Activated CD4-positive, alpha-beta T cell treated with anti-CD3 and anti-CD28 coated beads, Interleukin-2, Interleukin-4, amounts not matched to agents 100 ng/mL and 50 ng/mL, durations not matched to agents 16 hours and 8 hours (primary cell): ENCODE measurements at places on chromosomes 7 and 10.

- no peak for DNase-seq
Observed at GRCh38 chr7:111982804-111983203, 223.4 kb downstream of the DOCK4 start.

- no peak for DNase-seq
Observed at GRCh38 chr7:5533821-5534367, 110.3 kb upstream of the TNRC18 start.

DNA sequence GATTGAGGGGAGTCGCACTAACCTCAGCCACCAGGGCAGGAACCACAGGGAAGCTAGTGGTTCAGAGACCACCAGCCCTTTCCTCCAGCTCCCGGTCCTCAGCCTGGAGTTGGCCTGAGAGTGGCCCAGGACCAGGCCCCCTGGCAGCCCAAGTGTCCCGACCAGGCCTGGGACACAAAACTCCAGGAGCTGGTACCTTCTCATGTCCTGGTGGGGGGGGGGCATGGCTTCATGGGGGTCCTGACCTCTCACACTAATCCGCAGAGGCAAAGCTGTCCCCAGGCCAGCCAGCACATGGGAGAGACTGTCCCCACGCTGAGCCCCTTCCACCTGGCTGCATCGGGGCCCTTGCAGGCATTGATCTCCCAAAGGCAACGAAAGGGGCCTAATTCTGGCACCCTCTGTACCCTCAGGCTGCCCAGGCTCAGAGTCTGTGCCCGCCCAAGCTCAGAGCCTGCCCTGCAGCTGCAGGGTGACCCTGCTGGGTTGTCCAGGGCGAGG is 28.2 kb downstream of the GPRIN2 start:
- no peak for DNase-seq

DNA sequence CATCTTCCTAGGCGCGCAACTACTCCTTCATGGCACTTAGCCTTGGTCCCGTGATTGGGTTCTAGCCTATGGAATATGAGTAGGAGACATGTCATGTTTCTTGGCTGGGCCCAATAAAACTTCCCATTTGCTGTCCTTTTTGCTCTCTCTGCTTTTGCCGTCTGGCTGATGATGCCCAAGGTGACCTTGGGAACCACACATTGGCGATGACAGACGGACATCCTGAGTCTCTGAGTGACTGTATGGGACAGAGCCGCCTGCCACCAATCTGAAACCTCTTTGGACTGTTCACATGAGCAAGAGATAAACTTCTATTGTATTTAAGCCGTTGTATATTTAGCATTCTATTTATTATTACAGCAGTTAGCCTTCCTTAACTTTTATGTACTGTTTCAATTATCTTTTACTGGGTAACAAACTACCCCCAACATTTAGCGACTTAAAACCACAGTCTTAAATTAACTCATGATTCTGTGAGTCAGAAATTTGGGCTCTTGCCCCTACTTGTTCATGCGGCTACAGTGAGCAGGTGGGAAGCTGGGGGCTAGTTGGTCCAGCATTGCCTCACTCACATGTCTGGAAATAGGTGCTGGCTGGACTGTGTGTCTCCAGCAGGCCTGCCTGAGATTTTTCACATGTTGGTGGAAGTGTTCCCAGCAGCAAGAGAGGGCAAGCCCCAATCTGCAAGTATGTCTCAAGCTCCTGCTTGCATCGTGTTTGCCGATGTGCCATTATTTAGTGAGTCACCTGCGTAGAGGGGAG is 71.7 kb downstream of the NOD1 start:
- no peak for DNase-seq

DNA sequence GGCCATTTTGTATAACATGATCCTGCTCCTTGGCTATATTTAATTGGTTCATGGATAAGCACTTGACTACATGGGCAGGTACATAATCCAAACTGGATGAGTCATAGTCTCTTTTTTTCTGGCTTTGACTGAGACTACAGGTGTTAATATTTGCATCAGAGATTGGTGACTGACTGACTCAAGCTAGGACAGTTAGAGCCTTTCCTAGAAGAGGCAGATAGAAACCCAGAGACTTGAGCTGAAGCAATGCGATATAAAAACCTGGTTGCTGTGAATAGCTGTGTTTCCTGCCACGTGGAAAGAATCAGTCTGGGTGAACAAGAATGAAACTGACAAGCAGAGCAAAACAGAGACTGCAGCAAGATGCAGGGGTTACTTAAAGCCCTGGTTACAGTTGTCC is 81.0 kb downstream of the SAMD9 start:
- peak; percentile 92 for DNase-seq

DNA sequence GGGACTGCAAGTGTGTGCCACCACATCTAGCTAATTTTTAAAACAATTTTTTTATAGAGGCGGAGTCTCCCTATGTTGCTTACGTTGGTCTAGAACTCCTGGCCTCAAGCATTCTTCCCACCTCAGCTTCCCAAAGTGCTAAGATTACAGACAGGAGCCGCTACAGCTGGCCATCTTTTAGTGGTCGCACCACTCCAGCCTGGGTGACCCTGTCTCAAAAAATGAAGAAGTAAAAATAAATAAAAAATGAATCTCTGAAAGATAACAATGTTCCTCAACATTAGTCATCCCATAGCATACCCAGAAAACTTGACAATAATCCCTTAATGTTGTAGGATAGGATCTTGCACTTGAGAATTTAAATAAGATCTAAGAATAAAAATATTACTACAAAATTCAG is 18.2 kb downstream of the WBP1L start:
- DNase-seq, result no peak

GRCh38 chr10:103564776-103565520 is 71.4 kb downstream of the NEURL1 start:
- DNase-seq, result peak; percentile 49

GRCh38 chr7:101172005-101172853 is 6.9 kb upstream of the VGF start:
- no peak for DNase-seq

DNA sequence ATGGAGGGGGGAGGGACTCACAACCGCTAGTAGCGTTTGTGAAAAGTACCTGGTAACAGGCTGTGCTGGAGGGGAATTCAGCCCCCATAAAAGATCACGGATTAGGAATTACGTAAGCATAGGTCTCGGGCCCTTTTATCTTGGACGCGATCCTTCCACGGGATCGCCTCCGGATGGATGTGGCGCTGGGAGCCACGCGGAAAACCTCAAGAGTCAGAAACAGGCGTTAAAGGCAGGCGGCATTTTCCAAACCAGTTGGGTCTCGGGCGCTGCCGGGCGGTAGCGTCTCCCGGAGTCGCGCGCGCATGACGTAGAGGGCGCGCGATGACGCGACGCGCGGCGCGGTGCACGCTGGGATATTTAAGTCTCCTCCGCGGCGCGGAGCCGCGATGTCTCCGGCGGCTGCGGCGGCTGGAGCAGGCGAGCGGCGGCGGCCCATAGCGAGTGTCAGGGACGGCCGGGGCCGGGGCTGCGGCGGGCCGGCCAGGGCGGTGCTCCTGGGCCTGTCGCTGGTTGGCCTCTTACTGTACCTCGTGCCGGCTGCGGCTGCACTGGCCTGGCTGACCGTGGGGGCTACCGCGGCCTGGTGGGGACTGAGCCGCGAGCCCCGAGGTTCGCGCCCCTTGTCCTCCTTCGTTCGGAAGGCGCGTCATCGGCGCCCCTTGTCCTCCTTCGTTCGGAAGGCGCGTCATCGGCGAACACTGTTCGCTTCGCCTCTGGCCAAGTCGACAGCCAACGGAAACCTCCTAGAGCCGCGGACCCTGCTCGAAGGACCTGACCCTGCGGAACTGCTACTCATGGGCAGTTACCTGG is at the start of gene POM121:
TSS of gene POM121 (plus strand) at position 363 of the 813 bp plus-strand sequence. CDS start at position 390, 27 bp downstream.
- DNase-seq, result peak; percentile 84

GRCh38 chr7:101536232-101536631 is 92.9 kb downstream of the MYL10 start:
- no peak for DNase-seq
